ENCODE measurements at places on chromosomes 12 and 14.

DNA sequence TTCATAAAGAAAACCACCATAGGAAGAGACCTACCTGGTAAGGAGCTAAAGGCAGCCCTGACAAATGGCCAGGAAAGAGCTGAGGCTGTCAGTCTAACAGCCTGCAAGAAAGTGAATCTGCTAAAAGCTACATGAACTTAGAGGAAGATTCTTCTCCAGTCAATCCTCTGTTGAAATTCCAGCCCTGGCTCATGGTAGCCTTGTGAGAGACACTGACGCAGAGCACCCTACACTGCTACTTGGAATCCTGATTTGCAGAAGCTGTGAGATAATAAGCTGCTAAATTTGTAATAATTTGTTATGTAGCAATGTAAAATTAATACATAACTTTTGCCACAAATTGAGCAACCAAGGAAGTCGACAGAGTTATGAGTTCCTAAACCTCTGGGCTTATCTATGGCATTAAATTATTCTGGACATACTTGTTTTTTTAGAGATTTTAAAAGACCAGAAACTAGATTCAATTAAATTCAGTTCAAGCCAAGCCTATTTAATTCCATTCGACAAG, 257.0 kb downstream of the ETNK1 start:
- ATAC-seq, result no peak

DNA sequence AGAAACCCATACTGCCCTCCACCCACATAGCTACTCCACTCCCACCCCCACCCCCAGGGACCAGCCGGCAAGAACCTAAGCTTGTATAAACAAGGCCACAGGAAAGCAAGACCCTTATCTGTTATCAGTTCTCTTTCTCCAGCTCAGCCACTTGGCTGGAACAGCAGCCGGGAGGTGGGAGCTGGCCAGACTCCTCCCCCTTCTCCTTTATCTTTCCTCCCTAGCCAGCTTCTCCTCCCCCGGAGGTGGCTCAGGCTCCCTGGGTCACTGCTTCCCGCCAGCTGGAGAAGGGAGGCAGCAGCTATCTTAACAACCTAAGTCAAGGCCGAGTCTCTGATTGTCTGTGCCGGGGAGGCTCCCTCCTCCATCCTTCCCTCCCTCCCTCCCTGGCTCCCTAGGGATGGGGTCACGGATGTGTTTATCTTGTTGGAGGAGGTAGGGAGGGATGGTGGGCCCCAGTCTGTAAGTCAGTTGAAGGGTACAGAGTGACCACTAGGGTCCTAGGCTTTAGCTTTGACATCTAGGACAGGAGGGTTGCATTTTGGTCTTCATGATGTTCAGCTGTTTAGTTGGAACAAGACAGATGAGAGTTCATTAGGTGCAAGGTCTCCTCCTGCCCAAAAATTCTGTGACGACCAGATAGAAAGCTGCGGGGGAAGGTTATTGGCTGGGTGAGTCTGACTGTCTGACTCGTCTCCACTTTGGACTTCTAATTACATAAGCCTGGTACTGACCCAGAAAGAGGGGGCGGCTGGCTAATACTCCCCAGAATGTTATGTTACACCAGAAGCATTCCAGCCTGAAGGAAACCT, 29.7 kb downstream of the ZFP36L1 start:
- no peak for ATAC-seq

- no peak for ATAC-seq
Observed at GRCh38 chr14:89779707-89780106, 174.8 kb downstream of the EFCAB11 start.

DNA sequence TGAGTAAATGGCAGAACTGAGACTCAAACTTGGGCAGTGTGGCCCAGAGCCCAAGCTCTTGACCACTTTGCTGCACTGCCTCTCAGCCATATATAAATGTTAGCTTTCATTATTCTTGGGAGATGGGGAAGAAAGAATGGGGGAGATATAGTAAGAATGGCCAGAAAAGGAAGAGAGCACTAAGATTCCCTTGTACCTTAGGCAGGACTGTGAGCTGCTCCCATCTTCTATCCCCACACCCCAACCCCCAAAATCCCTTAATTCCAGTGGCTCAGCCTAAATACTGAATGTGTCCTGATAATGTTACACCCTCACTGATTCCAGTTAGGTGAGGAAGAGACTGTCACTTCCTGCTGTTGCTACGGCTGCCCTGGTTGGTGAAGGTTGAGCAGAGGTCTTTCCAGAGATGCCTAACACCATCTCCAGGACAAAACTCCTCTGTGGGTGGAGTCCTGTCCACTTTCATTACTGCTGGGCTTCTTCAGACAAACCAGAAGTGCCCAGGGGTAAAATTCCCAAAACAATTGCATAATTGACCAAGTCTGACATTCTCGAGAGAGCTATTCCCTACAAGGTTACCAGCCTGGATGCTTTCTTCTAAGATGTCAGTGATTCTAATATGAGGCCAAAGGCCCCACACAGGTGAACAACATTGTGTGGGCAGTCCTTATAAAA, 51.8 kb downstream of the GNG2 start:
- ATAC-seq, result no peak

- ATAC-seq, result no peak
Observed at GRCh38 chr14:56759094-56759493, 51.2 kb downstream of the OTX2 start.

DNA sequence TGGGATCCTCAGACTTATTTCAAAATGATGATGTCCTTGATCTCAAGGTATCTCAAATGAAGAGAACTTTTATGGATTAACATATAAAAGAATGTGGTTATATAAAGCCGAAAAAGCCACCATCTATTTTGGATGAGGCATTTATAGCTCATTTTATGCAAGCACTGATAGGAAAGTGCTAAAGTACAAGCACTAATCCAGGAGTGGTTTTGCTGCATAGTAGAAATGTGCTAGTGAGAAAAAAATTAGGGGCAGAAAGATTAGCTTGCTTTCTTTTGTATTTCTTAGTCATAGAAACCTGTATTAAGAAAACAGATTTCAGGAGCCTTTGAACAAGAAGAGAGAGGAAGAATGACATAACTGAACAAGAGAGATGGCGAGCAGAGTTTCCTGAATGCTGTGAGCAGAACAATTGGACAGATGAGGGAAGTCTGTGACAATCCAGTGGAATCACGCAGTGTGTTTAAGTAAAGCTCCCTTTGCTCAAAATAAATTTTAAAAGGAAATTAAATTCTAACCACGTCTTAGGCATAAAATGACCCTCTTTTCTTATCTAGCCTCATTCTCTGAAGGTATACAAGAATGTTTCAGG, 238.2 kb upstream of the NOVA1 start:
- no peak for ATAC-seq

DNA sequence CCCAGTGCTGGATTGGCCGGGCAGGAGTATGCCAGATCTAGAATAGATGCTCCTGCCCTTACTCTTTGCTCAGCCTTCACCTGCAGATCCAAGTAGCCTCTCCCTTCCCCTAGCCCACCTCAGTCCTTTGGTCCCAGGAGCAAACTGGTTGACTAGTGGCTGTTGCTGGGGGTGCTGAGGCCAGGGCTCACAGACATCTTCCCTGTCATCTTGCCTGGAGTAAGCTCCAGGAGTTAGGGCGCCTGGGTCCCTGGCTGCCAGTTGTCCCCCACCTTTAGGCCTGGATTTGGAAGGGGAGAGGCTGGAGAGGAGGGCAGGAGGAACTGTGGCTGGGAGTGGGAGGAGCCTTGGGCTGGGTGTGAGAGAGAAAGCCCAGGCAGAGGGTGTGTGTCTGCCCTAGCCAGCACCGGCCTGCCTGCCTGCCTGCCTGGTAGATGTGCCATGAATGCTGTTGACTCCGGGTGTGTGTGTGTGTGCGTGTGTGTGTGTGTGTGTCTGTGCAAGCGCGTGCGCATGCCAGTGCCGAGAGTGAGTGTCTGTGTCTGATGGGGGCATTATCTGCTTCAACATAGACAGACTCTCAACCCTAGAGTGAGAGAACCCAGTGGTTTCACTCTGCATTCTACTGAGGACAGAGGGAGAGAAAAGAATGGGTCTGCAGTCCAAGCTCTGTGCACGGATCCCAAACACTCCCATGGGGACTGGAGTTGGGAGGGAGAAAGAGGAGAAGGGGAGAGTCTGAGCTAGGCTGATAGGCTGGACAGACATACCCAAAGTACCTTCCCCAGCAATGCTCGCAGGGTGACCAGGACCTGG, 845 bp upstream of the RARG start:
- ATAC-seq, result peak; percentile 22
